ENCODE measurements at places on chromosomes 11 and 22.

DNA sequence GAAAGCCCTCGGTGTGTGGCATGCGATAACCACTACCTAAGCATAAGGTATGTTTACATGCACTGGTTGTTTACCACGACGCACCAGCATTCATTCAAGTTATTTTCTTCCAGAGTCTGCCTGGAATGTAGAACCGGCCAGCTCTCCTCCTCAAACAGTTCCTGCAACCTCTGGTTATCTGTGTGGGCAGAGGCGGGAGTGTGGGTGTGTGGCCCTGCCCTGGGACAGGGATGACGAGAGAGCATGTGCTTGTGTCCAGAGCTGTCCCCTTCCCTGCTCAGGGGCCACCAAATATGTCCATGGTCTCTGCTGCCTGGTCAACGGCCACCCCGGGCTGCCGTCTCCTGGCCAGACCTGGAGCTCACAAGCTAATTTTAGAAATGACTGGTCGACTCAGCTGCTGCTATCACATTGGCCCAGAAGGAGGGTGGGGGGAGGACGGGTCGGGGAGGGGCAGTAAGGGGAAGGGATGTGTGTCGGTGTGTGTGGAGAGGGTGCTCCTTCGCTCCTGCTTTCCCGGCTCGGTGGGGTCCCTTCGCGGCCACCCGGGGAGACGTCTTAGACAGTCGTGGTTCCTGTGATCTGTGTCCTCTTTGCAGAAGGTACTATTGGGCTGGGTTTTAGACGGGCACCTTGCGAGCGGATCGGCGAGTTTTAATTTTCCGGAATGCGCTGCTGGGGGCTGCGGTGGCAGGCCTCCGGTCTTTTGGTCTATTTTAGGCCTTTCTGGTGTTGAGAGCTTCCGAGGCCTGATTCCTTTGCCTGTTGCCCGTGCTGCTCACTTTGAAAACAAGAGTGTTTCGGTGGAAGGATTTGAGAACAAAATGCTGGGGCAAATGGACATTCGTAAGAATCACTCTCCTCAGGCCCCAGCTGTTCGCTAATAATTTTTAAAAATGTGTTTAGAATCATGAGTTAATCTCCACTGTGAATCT, at the start of gene MYO18B:
Gene MYO18B (plus strand): TSS at position 497 of the 935 bp plus-strand sequence. CDS start 18,905 bp downstream, outside the sequence.
- peak; percentile 47 for DNase-seq

DNA sequence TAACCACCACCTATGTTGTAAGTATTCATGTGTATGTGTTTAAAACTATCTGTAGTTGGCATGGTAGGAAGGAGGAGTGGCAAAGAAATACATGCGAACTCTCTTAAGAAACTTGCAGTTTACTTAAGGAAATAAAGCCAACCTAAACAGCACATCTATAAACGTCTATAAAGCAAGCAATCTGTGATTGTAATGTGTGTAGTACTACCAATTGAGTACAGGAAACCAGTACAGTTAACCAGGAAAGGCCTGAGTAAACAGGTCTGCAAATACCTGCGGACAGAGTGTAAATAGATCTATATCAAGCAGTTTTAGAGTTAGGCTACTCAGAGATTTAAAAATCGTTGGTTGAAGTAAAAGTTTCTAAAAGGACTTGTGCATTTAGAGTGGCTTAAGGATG, 59.5 kb upstream of the AMOTL1 start:
- DNase-seq: no peak

DNA sequence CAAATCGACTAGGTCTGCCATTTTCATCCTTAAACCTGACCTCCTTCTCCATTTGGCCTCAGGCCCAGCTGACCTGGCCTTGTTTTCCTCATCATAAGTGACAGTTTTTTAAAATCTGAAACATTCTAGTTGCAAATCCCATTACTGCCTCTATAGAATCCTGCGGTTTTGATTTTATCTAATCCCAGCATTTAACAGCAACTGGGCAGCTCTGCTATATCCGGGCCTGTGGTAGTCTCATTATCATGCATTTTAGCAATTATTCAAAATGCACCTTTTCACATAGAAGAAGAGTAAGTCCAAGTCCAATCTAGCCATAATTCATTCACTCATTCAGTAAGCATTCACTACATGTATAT, 28.6 kb upstream of the BIRC3 start:
- DNase-seq: no peak

DNA sequence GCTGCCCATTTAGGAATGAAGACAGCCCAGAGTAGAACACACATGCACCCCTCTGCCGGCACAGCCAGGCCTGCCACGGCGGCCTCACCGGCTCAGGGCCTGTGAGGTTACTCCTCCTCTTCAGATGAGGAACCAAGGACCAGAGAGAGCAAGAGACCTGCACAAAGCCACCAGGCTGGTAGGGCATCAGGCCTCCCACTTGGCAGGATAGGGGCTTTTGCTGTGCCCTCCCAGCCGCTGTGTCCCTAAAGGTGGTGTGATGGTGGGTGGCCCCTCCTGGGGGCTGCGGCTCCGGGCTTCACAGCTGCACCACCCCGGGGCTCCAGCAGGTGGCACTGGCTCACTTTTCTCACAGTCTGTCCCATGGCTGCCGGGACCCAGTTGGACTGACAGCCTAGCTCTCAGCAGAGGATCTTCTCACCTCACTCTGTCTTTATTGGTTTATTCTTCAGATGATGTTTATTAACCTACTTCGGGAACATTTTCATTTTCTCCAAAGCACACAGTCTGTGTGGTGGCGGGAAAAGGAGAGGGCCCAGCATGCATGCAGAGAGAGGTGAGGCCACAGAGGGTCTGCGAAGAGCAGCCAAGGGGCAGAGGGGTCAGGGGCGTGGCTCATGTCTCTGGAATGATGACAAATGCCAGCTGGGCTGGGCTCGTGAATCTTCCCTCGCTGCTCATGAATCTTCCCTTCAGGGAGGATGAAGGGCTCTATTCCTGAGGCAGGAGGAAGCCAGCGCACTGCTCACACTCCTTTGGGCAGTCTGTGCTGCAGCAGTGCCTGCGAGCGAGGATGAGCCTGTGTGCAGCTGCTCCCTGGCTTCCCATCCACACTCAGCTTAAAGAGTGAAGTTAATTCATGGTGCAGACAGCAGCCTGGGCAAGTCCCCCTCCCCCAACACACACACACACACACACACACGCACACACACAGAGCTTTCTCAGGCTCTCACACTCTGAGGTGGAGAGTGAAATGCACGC, 101.1 kb upstream of the PITPNB start:
- DNase-seq: peak; percentile 90

DNA sequence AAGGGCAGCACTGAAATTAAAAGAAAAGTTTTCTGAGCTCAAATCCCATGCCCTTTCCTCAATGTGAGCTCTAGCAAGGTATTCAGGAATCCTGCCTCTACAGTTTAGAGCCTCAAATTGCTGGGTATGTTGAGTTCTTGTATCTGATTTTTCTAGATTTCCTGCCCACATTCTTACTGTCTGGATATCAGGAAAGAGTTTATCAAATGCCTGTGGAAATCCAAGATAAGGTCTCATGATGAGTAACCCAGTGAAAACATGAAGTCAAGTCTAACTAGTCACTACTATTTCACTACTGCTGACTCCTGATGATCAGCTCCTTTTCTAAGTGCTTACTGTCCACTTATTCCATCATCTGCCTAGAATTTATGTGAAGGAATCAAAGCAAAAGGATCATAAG, 29.8 kb downstream of the LIMK2 start:
- no peak for DNase-seq

GRCh38 chr11:109019342-109019936, 354.6 kb downstream of the DDX10 start:
- no peak for DNase-seq

- no peak for DNase-seq
Measured at GRCh38 chr11:120261931-120262330, 22.0 kb downstream of the POU2F3 start.

- DNase-seq: no peak
Measured at GRCh38 chr22:20044495-20045151, 23.7 kb downstream of the TANGO2 start.
